ENCODE measurements at places on chromosomes 13 and 19.

DNA sequence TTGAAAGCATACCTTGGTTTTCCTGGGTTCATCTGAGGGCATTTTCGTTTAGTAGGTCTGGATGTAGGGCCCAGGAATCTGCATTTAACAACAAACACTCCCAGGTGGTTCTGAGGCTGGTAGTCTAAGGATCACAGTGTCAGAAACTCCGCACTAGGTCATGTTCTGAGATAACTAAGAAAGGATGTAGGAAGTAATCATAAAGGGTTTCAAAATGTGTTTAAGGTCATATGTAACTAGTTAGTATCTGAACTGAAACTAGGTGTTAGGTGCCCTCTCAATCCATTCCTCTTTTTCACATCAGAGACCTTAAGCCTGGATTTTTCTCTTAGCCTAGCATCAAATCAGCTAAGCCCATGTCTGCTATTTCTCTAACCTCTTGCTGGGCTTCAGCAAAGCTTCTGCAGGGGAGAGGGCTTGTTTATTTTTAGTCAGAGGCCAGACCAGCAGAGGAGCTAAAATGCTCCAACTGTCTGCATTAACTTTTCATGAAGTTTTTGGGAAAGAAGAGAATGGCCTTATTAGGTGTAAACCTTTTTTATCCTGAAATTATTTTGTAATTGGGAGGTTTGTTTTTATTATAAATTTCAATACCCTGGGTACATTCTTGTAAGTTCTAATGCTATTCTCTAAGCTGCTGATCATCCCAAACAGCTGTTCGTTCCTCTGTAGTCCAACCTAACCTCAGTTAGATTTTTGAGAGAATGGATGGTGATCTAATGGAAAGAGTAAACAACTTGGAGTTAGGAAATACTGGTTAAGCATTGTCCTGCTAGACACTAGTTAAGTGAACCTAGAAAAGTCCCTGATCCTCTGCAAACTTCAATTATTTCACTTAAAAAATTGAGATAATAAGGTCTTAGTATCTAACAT, 262.8 kb upstream of the RFC3 start:
- DNase-seq: no peak

GRCh38 chr13:111404746-111405145, 84.3 kb downstream of the TEX29 start:
- no peak for DNase-seq

GRCh38 chr19:3360421-3361383, 5.7 kb upstream of the NFIC start:
- no peak for DNase-seq

DNA sequence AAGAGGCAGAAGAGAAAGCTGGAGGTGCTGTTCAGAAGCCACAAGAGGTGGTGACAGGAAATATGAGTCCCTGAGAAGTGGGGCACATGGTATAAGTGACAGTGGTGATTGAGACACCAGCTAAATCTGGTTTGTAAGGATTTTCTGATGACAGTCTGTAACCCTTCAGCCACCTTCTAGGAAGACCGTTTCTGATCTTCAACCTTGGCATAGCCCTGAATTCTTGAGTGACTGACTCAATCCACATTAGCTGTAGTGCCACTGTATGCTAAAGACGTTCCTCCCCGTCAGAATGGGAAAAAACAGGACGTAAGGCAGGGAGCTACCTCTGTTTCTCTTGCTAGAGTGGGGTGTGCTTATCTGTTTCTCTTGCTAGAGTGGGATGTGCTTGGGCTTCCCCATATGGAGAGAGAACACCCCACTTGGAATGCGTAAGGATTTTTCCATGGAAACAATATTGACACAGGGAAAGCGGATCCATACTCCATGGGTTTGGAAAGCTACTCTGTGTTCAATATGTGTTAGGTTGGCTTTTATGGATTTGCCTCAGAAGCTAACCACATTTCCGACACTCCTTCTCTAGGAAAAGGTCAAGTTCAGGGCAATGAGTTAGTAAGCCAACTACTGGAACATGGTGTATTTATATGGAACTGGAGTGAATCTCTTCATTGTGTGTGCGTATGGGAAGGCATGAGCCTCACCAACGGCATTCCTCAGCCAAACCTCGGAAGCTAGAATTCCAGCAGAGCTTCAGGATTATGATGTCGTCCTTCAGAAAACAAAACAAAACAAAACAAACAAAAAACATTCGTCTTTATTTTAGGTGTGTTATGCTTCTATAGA, 948.8 kb upstream of the SLC10A2 start:
- DNase-seq: no peak

- no peak for DNase-seq
Observed at GRCh38 chr13:20547479-20547908, 19.5 kb upstream of the IFT88 start.

GRCh38 chr13:113666951-113667701, at the start of gene GRK1:
Gene GRK1 (plus strand): TSS chr13:113667219. CDS start chr13:113667387, 168 bp downstream.
- no peak for DNase-seq

DNA sequence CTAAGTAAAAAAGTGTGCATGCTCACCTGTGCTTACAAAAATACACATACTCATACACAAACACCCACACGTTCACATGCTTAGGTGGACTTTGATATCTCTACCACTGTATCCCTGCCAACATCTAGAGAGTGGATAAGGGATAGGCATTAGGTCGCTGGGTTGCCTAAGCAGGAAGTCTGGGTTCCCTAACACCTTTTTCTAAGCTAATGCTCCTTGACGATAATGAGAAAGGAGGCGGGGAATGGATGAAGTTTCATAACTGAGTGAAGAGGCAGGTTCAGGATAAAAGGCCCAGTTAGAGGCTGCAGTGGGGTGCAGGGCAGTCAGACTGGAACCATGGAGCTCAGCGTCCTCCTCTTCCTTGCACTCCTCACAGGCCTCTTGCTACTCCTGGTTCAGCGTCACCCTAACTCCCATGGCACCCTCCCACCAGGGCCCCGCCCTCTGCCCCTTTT, 41.9 kb upstream of the CYP2A7 start:
- DNase-seq: no peak

GRCh38 chr19:13350072-13350471, 156.2 kb downstream of the CACNA1A start:
- no peak for DNase-seq

DNA sequence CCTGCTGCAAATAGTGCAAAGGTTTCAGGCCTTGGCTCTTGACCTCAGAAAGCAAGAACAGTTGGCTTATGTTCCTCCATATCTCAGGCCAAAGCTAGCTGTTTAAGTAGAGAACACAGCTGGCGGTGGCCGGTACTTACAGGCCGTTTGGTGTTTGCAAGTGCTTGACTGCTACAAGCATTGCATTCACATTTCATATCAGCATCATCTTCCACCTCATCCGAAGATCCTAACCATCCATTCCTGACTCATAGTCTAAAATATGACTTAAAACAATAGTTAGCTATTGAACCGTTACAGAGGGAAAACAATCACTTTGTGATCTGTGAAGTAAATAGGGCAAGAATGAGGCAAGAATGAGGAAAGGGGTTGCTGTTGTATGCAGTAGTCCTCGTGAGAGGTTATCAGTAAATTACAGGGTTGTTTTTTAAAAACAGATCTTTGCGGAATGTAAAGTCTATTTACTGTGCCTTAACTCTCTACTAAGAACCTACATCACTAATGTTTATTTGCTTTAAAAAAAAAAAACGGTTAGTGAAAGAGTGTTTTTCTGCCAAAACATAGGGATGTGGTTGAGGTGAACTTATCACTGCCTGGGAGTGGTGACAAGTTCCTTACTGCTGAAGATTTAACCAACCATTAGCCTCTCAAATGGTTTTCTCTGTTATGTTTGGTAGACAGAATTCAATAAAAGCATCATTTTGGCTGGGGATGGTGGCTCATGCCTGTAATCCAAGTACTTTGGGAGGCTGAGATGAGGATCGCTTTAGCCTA, 21.6 kb upstream of the WDR88 start:
- no peak for DNase-seq

GRCh38 chr19:50178320-50178719, 15.2 kb upstream of the IZUMO2 start:
- DNase-seq: no peak

- DNase-seq: no peak
Observed at GRCh38 chr13:23778879-23779278, 110.3 kb downstream of the MIPEP start.

GRCh38 chr13:79501538-79502232, 20.7 kb downstream of the NDFIP2 start:
- no peak for DNase-seq

DNA sequence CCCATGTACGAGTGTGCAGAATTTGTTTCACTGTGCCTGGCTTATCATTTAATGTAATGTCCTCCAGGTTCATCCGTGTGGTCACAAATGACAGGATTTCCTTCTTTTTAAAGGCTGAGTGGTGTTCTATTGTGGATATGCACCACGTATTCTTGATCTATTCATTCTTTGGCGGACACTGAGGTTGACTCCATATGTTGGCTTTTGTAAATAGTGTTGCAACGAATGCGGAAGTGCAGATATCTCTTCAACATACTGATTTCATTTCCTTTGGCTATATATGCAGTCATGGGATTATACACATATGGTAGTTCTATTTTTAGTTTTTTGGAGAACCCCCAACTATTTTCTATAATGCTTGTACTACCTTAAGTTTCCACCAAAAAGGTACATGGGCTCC, 13.0 kb downstream of the OR7A5 start:
- no peak for DNase-seq
